ENCODE measurements at places on chromosomes 2 and 18.

DNA sequence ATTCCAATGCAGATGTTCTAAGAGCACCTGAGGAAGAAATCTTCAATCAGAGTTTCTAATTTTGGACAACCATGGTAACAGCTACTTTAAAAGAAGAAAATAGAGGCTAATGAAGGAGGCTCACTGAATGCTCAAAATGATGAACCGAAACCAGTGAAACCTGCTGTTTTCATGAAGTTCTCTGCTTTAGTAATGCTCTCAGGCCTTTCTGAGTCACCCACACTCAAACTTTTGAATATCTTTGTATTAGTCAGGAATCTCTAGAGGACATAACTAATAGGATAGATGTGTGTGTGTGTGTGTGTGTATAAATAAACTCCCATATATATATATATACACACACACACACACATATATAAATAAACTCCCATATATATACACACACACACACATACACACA, 76.9 kb upstream of the RIT2 start:
- no peak for DNase-seq

GRCh38 chr2:226832061-226832460, 3.8 kb upstream of the RHBDD1 start:
- no peak for DNase-seq

DNA sequence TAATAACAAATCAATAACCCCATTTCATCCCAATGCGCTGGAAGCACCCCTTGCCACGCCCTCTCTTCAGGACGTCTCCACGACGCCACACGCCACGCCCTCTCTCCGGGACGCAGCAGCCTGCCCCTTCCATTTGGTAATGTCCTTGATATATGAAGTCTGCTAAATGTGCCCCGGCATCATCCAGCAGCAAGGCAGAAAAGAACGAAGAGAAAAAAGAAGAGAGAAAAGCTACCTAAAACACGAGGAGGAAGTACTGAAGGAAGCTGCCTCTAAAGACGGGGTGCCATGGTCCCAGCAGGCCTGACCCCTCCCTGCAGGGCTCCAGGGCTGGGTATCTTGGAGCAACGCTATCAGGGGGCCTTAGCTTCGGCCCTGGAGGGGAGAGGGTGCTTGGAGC, 41.8 kb downstream of the CNGA3 start:
- DNase-seq, result no peak

DNA sequence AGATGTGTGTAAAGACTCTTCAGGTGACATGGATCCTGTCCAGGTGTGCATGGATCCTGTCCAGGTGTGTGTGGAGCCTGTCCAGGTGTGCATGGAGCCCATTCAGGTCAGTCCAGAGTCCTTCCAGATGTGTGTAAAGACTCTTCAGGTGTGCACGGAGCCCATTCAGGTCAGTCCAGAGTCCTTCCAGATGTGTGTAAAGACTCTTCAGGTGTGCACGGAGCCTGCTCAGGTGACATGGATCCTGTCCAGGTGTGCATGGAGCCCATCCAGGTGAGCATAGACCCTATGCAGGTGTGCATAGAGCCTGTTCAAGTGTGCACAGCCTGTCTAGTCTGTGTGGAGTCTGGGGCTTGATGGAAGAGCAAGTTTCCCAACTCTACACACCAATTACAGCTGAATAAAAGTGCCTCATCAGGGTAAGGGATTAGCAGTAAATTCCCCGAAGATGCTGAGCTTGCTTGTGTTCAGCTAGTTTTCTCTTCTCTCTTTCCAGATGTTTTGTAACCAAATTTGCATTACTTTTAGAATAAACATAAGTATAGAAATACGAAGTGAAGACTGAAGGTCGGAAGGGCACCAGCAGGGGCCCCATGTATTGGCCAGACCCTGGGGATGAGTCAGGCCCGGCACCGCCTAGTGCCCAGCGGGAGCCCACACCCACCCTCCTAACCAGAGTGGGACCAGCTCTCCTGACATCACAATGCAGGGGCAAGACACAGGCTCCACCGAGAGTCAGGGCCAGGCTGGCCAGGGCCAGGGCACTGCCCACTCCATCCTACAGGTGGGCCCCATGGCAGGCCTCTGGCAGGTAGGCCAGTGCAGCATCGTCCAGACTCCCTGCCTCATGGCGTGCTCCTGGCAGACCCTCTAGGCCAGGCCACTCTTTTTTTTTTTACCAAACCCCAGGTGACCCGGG, 38.6 kb upstream of the GPC1 start:
- no peak for DNase-seq

DNA sequence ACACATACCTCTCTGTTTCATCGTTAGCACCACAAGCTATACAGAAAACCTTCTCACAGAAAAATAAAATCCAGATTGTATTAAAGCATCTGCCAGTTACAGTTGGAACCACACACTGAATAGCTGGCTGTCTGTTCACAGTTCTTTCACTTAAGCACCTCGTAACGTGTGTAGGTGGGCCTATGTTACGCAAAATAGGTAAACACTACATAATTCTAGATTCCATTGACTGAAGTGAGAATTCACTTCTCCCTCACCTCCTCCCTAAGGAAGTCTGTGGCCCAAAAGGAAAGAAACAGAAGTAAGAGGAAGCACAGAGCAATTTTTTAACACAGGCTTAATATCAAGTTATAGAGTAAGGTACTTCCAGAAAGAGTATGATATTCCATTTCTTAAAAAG, 24.9 kb downstream of the PELI1 start:
- no peak for DNase-seq

GRCh38 chr2:161119483-161119882, 40.7 kb upstream of the TANK start:
- no peak for DNase-seq

DNA sequence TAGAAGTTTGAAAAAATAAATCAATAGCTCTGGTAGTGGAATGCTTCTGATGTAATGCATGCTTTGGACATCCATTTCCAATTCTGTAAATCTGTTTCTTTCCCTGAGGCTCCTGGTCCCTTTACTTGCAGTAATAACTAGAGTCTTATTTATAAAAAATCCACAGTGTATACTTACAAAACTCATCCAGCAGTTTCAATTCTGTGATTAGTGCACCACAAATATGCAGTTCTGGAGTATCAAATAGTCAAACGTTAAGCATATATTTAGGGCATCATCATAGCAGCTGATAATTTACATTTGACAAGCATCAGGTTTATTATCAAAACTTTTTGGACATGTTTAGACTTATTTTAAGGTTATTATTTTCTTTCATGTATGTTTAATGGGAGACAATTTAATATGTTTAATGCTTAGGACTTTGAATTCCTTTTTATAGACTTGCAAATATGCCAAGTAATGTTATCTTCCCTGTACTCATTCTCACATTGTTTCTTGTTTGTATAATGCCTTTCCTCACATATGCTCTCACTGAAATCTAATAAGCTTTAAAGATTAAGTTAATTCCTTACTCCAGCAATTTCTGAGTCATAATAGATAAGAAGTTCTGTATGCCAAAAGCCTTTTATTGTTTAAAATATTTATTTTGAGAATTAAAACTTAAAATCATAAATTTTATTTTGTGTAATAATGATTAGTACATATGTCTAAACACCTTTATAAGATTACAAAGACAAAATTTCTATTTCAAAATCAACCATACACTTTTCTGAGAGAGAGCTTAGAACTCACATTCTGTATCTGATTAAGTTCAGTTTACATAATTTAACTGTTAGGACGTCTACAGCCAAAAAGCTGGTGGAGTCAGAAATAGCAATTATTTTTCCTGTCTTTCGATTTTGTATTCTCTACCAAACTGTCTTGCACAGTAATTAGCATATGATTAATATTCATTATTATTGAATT, 341.5 kb upstream of the TMEFF2 start:
- no peak for DNase-seq

Measured in COR-L47 (cell line).